ENCODE measurements at places on chromosomes 12 and 14.
A peak's percentile ranks its signal among the peaks of the same experiment; 100 is the strongest.

GRCh38 chr12:90322006-90322405 lies 613.4 kb upstream of the ATP2B1 start:
- no peak for DNase-seq

DNA sequence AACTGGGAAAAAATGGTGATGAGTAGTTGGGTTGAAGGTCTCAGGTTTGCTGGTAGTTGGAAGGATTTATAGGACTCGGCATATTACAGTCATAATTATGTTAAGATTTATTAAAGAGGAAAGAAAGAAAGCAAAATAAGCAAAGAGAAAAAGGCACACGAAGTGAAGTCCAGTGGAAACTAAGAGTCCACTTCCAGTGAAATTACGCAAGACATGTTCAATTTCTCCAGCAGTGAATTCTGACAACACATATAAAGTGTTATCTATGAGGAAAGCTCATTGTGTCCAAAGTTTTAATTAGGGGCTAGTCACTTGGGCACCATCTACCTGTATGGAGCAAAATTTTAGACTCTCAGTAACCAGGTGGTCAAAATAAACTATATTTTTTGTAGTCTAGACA lies 143.3 kb downstream of the CEP128 start:
- DNase-seq: no peak

GRCh38 chr12:526089-526488 lies 66.3 kb downstream of the B4GALNT3 start:
- no peak for DNase-seq

- DNase-seq: no peak
Measured at GRCh38 chr14:70029296-70030132, 150.3 kb downstream of the SMOC1 start.

DNA sequence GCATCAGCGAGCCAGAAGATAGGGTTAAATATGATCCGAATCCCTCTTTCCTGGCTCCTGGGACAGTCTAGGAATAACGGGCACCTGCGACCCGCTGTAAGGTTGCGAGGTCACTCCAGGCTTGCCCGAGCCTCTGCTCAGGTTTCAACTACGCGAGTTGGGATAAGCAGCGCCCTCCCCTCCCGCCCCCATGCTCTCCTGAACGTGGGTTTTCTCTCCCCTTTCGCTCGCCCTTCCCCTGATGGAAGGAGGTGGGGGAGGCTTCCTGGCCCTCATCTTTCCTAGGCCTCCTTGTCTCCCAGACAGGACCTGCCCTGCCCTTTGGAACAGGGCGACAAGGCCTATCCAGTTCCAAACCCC lies 753 bp upstream of the ATP5MC2 start:
- DNase-seq: peak; percentile 65

DNA sequence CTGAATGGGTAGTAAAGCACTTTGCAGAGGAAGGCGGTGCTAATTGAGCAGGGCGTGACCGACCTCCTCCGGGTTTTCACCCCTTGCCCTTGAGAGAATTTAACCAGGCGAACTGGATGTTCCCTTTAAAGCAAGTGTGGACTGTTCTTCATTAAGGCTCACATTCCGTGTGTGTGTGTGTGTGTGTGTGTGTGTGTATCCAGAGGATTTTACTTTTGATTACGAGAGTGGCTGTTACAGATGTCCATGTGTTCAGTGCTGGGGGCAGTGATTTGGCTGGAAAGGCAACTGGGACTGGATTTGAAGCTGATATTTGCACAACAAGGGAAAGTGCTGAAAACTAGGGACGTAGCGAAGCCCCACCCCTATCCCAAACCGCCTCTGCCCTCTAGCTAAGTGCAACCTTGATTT lies 2.2 kb downstream of the TMEM132C start:
- DNase-seq: no peak

GRCh38 chr12:130689408-130690405 lies 26.4 kb downstream of the RIMBP2 start:
- no peak for DNase-seq

DNA sequence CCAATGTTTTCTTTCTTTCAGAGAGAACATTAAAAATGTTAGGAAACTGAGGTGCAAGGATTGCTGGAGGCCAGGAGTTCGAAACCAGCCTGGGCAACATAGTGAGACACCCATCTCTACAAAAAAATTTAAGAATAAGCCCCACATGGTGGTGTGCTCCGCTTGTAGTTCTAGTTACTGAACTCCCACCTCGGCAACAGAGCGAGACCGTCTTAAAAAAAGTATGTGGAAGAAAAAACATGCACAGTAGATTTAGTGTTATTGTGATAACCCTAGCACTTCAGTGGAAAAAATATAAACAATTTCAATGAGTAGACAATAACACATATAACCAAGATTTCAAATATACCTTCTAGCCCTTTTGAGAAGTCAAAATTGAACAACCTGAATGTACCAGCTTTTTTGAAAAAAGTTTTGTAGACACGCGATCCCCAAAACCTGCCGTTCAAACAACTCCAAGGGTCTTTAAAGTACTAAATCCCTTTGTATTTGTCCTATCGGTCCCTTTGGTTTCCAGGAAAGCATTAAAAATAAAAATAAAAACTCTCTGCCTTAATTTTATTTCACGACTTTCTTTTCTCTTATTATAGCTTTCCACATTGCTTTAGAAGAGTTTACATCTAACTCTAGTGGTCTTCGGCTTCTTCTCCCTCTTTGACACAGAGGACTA lies 1.0 kb upstream of the ANO6 start:
- no peak for DNase-seq

All from activated T-cell treated with anti-CD3 and anti-CD28 coated beads, Interleukin-2, amount 50 U/mL, for 24 hours (primary cell).